ENCODE measurements at places on chromosomes 1 and 21.

GRCh38 chr1:147337040-147337630, 94.7 kb downstream of the CHD1L start:
- no peak for DNase-seq

DNA sequence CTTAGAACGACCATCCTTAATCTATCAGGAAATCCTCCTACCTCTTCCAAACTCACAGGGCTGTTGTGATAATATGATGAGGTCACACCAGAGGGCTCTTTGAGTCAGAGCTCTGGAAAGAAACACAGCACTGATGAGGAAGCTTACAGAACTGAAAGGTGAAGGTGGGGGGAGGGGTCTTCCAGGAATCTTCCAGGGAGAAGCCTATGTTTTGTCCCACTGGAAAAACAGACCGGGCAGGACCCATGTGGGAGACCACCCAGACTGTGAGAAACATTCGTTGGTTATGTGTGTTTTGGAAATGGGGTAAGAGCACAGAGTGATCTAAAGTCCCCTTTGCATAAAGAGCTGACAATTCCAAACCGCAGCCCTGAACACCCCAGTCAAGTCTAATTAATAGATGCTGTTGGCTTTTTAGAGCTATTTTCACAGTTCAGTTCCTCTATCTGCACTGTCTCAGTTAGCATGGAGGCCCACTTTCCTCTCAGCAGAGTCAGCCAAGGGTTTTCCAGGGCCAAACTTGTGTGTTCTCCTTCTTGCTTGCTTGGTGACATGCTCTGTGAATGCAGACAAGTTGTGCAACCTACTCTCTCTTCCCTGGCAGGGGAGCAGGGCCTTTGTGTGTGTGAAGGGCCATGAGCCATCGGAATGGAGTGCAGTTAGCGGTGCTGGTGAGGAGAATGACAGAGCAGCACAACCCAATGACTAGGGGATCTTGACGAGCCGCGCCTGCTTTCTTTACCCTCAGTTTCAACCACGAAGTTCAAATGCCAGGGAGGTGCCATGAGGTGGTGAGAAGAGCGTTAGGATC, 12.3 kb downstream of the PHLDA3 start:
- no peak for DNase-seq

- DNase-seq = no peak
These were observed 15.3 kb upstream of the ZNF644 start for GRCh38 chr1:91036894-91037829.

DNA sequence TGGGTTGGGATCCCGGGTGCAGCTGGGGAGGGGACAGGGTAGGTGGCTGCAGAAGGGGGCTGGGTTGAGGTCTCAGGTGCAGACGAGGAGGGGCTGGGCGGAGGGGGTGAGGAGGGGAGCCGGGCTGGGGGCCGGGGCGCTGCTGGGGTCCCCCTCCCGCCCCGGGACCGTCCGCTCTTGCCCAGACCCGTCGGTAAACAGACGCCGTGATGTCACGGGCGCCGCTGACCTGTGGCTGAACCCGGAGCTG, 22.3 kb downstream of the DHRS3 start:
- DNase-seq = no peak

DNA sequence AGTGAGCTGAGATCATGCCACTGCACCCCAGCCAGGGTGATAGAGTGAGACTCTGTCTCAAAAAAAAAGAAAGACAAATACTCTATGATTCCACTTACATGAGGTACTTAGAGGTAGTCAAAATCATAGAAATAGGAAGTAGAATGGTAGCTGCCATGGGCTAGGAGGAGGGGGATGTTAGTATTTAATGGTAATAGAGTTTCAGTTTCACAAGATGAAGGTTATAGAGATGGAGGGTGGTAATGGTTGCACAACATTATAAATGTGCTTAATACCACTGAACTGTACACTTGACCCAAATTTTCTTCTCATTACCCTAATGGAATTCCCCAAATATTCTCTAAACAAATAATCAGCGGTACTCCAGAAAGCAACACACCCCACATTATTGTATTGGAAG, 12.8 kb downstream of the EIF2B3 start:
- DNase-seq = no peak

DNA sequence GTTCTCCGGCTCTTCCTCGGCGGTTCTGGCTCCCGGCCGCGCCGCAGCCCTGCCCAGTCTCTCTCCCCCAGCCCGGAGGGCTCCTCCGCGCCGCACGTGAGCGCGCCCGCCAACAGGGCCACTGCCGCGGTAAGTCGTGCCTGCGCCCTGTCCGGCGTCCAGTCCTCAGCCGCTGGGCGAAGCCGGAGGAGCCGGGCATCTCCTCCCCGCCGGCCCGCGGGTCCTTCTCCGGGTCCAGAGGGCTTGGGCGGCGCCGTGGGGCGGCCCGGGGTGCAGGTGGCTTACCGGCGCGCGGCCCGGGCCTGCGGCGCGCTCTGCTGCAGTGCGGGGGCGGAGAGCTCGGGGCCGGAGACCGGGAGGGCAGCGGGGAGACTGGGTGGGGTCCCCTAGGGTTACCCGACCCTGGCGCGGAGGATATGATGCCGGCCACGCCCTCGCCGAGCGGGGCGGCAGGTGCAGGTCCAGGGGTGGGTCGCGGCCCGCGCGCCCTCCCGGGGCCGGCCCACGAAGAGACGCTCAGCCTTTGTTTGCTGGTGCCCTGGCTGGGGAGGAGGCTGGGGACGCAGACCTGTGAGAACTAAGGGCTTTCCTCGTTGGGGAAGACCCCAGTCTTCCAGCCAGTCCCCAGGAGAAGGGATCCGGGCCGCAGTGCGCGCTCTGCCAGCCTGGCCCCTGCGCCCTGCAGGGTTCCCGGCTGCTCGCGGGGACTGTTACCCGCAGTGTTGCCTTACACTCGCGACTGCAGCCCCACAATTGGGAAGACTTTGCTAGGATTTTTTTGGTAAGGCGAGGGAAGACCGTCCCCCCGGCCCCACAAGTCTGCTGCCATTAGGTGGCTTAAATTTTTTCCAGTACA, at the start of gene DOP1B:
Gene DOP1B (plus strand): TSS at position 10 of the 856 bp plus-strand sequence. CDS start 7,910 bp downstream, outside the sequence.
- peak; percentile 28 for DNase-seq

GRCh38 chr1:150765296-150765976, at the start of gene CTSS:
TSS of gene CTSS (minus strand) at chr1:150765778. CDS start at chr1:150764763, 1,015 bp downstream.
- no peak for DNase-seq

- DNase-seq = no peak
These were observed 2.2 kb downstream of the PALMD start for GRCh38 chr1:99648107-99648506.

DNA sequence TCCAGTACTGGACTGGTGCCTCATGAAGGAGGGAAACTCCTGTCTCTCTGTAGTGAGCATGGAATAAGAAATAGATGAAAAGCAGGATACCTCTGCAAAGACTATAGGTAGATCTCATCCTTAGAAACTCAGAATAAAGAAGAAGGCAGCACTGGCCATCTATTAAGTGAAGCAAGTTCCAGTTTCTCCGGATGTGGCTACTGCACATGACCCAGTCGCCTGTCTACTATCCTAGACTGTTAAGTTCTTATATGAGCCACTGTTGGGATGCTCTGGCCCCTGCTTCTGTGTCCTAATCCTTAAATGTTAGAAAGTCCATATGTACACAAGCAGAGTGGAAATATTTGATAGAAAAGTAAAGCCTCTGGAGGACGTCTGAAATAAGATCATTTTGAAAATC, 2.2 kb downstream of the FASLG start:
- no peak for DNase-seq

DNA sequence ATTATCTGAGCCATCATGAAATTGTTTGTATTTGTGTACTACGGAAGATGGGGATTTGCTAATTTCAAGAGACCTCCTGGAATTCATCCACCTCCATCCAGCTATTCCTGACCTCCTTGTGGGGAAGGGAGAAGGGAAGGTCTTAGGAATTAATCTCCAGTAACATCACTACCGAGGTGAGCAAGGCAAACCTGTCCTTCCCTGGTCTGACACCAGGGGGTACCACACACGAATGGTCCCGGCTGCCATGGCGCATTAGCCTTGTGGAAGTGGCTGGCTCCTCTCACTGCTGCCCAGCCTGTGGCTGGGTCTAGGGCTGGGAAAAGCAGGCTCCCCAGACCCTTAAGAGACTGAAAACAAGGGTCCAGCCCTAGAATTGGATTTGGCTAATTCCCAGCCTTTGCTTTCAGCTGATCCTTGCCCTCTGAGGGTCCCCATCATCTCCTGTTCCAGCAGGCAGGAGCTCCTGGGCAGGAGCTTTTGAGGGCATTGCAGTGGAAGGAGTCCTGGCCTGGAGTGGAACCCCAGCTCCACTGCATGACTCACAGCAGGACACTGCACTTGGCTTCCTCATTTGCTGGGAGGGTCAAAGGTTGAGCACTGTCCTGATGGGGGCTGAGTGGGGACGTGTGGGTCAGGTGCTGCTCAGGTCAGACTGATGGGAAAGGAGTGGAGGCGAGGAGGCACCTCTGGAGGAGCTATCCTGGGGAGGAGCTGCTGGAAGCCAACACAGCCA, 34.8 kb downstream of the RIMS3 start:
- peak; percentile 11 for DNase-seq

DNA sequence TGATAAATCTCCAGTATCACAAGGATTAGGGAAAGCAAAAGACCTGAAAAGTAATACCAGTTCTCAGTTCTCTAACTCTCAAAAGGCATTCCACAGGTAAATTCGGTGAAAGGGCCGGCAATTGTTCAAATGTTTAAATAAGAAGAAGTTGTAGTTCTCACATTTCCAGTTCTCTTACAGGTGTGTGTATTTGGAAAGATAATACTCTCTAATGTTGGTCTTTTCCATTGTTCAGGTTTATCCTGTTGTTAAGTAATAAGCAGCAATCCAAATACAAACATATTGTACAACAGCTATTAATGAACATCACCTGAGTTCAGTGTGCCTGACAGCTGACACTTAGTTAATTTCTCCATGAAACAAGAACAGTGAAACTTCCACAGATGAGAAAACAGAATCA, 13.2 kb upstream of the PRKAB2 start:
- DNase-seq = no peak

DNA sequence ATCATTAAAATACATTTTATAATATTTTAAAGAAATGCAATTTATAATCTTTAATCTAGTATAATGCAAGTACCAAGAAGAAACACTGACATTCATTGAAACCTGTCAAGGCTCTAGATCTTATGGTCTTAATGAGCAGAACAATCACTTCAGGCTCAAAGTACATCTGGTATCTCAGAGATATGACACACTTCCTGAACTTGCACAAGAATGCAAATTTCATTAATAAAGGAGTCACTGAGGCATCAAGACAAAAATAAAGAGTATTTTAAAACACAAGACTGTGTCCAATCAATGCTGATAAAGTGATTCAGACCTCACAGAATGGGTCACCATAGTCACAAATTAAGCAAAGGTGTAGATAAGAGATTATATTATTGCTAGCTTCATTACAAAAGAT, 178.1 kb downstream of the AK5 start:
- no peak for DNase-seq
